Stimulated activated CD8-positive, alpha-beta memory T cell treated with anti-CD3 and anti-CD28 coated beads, Interleukin-4, amount 100 ng/mL, for 1 hour (primary cell): ENCODE measurements at places on chromosomes 1 and 21.

- no peak for DNase-seq
These were observed 590.4 kb upstream of the PLXNA2 start for GRCh38 chr1:208834381-208835096.

- DNase-seq, result no peak
These were observed 53.5 kb upstream of the DUSP10 start for GRCh38 chr1:221795380-221795779.

GRCh38 chr1:234149217-234149616, 224.0 kb upstream of the COA6 start:
- no peak for DNase-seq

DNA sequence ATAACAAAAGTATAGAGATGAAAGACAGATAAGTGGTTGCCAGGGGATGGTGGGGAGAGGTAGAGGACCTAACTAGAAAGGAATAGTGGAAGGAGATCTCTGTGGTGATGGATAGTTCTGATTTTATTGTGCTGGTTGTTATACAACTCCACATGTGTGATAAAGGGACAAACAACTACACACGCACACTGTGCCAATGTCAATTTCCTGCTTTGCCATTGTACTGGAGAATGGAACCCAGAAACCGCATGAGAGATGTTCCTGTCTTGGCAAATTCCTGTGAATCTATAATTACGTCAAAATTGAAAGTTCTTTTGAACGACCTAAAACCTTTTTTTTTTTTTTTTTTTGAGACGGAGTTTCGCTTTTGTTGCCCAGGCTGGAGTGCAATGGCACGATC, 11.0 kb downstream of the TNFRSF9 start:
- DNase-seq, result no peak

DNA sequence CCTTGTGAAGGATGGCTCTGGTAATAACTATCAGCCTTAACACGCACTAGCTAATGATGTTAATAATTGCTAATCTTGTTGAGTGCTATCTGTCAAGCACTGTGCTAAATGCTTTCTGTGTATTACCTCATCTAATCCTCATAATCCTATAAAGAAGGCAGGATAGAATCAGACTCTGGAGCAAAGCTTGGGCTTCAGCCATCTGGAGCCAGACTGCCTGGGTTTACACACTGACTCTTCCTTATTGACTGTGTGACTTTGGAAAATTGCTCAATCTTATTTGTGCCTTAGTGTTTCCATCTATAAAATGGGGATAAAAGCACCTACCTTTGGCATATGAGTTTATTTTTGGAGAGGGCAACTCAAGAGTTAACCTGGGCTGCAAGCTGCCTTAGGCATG, 216.1 kb downstream of the NUF2 start:
- DNase-seq, result no peak

DNA sequence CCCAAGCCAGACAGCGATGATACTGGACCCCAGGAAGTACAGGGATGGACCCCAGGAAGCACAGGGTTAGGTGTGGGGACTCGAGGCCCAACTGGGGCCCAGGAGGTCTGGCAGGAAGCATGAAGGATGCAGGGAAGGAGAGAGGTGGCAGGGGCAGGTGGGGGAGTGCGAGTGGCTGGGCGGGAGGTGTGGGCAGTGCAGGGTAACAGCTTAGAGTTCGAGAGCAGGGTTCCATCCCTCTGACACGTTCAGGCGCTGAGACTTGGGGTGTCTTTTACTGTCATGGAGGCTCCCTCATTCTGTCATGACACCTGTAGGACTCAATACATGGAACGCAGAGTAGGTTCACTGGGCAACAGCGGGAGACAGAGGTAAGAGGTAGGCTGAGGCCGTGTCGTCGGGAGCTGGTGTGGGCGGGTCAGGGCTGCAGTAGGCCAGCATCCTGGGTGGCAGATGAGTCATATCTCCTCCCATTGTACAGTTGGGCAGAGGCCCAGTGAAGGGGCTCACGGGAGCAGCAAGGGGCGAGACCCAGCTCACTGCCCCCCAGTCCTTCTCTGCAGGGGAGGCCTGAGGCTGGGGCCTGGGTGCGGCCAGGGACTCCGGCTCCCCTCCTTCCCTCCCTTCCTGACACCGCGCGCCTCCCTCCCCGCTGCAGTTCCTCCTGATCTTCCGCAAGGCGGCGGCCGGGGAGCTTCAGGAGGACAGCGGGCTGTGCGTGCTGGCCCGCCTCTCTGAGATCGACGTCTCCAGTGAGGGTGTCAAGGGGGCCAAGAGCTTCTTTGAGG, 11.6 kb upstream of the CTRC start:
- DNase-seq, result no peak

- no peak for DNase-seq
These were observed 146.0 kb downstream of the PLA2G4A start for GRCh38 chr1:186974774-186975181.

DNA sequence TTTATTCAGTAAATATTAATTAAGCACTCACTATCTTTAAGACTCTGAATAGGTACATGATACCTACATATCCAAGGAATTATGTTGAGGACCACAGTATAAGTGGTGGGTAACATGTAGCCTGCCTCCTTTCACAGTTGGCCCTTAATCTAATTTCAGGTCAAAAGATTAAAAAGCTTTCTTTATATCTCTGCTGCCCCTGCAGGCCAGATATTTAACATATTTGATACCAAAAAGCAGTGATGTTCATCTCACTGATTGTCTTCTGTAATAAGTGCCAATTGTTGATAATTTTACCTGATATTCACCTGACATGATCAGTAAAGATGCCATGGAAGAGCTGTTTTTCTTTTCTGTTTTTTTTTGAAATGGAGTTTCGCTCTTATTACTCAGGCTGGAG, 36.5 kb downstream of the RLF start:
- DNase-seq, result no peak

DNA sequence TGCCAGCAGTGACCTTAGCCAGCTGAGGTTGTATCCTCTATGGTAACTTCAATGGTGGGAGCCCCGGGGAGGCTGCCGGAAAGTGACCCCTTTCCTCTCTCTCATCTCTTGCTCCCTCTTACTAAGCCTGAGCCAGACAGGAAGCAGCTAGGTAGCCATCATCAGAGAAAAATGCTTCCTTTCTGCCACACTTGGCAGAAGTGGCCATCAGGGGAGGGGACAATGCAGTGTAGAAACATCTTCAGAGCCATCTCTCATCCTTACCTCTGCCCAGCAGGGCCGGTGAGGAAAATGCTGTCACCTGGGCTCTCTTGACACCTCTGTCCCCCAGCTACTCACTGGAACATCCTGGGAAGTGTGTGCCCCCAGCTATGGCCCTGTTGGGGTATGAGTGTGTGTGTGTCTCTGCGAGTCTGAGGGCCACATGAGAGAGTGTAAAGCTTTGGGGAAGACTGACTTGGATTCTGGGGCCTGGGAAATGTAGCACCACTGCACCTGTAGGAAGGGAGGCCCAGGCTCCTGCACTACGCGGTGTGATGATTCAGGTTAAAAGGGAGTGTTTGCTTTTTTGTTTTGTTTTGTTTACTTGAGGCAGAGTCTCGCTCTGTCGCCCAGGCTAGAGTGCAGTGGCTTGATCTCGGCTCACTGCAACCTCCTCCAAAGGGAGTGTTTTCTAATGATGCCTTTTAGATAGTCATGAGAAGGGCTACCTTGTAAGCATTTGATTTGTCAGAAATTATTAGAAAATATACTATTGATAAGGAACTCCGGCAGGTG, 48.7 kb upstream of the CNTN2 start:
- no peak for DNase-seq

DNA sequence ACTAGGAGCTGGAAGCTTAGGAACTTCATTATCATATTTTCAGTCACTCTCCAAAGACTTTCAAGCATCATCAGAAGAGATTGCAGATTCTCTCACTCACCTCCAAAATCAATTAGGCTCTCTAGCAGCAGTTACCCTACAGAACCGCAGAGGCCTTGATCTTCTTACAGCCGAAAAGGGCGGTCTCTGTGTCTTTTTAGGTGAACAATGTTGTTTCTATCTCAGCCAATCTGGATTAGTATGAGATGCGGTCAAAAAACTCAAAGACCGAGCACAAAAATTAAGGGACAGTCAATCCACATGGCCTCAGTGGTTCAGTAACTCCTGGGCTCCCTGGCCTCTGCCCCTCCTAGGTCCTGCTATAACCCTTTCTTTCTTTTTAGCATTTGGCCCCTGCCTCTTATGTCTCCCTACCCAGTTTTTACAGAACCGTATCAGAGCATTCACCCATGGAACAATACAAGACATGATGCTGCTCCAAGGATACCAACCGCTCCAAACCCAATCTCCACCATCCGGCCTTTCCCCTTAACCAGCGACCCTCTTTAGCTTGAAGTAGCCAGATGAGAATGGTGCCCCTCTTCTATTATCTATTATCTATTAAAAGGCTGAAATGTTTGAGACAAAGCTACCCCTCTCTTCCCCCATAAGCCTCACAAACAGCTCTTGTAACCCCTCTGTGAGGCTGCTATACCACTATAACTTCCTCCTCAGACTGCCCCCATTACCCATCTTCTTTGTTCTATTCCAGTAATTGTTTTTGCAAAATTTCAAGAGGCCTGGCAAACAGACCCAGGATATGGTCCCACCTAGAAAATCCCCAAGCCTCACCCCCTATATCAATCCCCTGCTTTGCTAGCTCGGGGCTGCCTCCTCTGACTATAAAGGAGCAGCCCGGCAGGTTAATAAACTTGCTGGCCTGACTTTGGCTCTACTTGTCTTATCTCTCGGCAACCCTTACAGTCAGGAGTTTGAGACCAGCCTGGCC, 18.7 kb upstream of the CA6 start:
- no peak for DNase-seq

DNA sequence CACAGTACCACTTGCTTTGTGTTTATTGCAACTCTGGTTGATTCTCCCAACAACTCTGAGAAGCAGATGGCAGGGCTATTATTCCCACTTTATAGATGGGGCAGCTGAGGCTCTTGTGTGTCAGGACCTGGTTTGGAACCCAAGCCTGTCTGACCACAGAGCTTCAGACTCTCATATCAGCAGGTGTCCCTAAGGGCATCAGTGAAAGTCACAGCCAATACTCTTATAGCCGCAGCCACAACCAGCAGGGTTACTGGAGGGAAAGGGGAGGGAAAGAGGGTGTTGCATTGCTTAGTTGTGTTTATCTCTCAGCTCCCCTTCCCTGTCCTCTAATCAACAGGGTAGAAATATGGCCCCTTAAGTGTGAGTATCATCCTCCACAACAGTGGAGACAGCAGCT, 304.0 kb downstream of the RRAGC start:
- no peak for DNase-seq

DNA sequence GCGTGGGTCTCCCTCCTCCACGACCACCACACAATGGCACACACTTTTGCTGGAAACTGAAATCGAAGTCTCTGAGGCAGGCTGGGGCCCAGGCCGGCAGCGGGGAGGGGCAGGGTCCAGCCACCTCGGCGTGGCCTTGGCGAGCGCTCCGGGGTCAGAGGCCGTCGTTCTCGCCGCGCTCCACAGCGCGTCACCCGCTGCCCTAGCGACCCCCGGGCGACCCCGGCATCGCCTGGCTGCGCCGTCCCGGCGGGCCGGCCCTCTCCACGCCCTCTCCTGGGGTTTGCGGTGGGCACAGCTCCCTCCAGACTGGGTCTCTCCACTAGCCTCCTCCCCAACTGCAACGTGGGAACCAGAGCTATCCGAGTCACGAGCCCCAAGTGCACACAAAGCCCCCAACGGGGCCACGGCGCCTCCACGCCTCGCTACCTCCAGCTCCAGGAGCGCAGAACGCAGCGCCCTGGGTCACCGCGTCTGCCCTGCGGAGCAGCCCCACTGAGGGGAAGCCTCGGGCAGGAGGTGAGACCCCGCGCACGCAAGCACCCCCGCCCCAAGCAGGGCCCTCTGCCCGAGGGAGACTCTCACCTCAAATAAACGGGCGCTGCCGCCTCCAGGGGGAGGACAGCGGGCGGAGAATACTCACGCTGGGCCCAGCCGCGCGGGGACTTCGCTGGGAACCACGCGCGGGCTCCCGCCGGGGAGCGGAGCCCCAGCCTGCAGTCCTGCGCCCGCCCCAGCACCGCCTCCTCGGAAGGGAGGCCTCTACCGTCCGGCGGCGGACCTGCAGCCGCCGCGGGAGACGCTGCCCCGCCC, 134.0 kb upstream of the BARHL2 start:
- peak; percentile 31 for DNase-seq

DNA sequence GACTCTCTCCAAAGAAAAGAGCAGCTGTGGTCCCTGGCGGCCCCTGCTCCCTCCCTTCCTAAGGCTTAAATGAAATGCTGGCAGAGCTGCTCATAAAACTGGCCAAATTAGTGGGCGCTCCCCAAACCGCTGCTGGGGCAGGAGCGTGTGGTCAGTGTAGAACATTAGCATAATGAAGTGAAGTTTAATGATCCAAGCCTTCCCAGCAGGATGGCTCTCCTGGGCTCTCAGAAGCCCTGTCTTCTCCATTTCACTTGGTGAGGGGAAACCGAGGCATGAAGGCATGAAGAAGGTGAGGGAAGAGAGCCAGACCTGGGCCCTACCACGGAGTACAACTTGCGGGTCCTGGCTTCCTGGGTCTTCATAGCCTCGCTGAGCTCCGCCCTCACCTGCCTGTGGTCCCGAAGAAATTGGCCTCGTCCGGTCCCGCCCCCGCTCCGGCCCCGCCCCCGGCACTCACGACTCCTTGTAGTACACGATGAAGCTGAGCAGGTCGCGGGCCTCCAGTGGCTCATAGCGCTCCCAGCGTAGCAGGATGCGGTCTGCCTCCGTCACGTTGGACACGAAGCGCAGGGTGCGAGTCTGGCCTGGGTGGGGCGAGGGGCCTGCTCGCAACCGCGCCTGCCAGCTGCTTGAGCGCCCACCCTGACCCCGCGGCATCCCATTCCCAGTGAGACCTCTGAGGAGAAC, 10.3 kb downstream of the INSRR start:
- DNase-seq, result peak; percentile 45

DNA sequence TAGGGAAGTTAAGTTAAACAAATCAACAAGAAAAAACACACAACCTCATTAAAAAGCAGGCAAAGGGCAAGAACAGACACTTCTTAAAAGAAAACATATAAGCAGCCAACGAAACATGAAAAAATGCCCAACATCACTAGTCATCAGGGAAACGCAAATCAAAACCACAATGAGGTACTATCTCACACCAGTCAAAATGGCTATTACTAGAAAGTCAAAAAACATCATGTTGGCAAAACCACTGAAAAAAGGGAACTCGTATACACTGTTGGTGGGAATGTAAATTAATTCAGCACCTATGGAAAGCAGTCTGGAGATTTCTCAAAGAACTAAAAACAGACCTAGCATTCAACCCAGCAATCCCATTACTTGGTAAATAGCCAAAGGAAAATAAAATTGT, 51.1 kb downstream of the HSF2BP start:
- no peak for DNase-seq

GRCh38 chr1:46550751-46551231, 656 bp downstream of the KNCN start:
- DNase-seq, result no peak

DNA sequence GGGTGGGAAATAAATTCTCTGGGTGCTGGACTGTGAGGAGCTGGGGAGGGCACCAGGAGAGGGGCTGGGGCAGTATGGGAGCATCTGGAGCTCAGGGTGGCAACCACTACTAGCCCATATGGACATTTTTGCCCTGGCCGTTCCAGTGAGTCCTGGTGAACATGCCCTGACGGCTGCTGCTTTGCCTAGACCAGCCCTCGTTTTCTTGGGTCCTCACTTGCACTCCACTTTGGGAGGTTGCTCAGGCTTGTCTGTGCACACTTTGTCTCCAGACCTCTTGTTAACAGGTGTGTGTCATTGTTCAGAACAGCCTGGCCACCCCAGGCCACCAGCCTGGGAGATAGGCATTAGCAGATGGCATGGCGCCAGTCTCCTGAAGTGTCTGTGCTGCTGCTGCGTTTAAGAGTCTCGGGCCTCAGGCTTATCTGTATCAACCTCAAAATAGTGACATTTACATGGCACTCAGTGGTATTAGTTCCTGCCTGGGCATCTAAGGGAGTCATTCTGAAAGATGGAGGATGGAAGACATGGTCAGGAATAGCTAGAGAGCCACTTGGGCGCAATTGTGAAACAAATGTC, 190.5 kb downstream of the PTPRU start:
- DNase-seq, result no peak

- no peak for DNase-seq
These were observed 244.4 kb downstream of the MATN1 start for GRCh38 chr1:30478799-30479563.
